ENCODE measurements at places on chromosomes 11 and 22. TPM values are rescaled to one million over a fixed set of nuclear protein-coding genes. Genes with fewer than 3 reads are reported as not detected.

DNA sequence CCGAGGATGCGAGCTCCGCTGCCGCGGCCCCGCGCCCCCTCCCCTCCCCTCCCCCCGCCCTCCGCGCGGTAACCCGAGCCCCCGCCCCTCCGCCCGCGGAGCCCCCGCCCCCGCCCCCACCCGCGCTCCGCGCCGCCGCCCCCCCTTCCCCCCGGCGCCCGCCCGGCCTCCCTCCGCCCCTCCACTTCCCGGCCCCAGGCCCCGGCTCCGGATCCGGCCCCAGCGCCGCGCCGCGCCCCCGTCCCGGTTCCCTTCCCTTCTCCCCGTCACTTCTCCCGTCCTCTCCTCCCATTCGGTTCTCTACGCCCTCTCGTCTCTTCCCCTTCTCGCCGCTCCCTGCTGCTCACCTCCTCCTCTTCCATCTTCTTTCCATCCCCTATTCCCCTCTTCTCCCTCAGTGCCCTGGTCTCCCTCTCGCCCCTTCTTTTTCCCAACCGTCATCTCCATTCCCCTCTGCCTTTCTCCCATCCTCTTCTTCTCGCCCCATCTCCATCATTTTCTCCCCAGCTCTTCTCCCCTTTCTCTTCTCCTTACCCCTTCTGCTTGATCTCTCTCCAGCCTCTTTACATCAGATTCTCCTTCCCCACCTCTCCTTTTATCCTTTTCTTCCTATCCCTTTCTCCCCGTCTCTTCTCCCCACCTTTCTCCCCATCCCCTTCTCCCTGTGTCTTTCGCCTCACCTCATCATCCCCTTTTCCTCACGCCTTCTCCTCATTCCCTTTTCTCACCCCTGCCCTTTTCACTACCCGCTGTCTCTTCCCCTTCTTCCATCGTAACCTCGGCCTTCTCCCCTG is at the start of gene DCHS1:
Gene DCHS1, minus strand, starts transcription at position 20 of the 794 bp plus-strand sequence. CDS start 14,196 bp downstream, outside the sequence.
- no peak for DNase-seq

DNA sequence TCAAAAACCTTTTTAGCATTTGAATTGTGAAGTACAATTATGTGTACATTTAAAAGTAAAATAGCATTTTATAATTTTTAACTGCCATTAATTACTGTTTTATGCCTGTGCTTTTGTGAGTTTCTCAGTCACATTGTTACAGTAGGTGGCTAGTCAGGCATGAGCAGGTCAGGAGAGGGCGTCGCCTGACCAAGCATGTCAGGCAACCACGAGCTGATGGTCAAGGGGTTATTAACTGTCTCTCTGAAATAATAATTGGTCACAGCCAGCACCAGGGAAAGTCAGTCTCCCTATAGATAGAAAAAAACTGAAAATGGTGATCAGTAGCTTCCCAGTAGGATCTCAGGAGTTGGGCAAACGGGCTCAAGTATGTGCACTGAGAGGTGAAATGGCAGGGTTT is 19.4 kb upstream of the CCDC81 start:
- DNase-seq = no peak

- no peak for DNase-seq
These were observed 793.6 kb downstream of the DLG2 start for GRCh38 chr11:84833488-84834088.

- DNase-seq = no peak
These were observed 54.7 kb downstream of the KCNQ1OT1 start for GRCh38 chr11:2644844-2645778.

OOSP3 gene
- not detected for total RNA-seq

- no peak for DNase-seq
These were observed 736.7 kb upstream of the ANO5 start for GRCh38 chr11:21456186-21456585.

- DNase-seq = no peak
These were observed 239.7 kb downstream of the BRD1 start for GRCh38 chr22:49587987-49588386.

PANX2 gene
- 1.8 TPM for total RNA-seq

DNA sequence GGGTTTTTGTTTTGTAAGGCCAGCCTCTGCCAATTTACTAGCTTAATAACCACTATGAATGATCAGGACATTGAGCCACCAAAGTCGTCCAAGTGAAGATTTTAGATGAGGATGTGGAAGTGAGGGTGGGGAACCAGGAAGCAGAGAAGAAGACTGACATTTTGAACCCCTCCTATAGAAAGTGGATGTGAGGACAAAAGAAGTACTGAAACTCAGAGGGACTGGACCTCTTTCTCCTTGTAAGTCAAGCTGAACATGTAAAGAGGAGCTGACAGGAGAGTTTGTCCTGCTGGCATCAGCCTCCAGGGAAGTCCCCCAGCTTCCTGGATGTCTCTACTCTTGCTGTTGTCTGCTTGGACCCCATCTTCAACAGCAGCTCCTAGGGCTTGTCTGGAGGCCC is 338.2 kb upstream of the NCAM1 start:
- no peak for DNase-seq

DNA sequence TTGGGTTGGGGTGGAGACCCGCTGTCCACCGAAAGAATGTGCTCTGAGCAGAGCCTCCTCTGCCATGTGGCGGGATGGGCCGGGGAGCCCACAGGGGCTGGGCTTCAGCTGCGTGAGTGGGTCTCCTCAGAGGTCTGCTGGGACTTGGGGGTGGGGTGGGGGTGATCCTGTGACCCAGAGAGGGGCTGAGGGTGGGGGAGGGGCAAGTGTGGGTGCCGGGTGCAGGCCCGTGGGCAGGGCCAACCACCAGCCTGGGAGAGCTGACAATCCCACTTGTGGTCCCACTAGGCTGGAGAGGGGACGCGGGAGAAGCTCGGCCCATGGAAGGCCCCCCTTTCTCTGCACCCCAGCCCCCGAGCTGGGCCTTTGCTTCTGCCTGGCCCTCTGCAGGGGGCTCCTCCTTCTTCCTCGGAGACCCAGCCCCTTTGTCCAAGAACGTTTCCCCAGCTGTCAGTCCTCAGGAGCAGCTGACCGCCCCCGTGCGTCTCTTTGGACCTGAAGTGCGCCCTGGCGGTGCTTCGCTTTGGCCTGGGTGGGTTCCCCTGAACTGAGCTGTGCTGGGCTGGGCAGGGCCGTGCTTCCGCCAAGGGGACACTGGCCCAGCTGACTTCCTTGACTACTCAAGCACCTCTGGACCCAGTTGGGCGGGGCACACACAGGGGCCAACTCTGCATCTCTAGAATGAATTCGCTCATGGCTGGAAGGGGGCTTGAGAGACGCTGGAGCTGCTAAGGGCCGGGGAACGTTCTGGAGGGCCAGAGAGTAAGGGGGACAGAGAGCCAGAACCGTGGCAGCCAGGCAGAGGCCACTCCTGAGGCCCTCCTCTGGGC is 30.2 kb downstream of the OSBPL5 start:
- peak; percentile 84 for DNase-seq

DNA sequence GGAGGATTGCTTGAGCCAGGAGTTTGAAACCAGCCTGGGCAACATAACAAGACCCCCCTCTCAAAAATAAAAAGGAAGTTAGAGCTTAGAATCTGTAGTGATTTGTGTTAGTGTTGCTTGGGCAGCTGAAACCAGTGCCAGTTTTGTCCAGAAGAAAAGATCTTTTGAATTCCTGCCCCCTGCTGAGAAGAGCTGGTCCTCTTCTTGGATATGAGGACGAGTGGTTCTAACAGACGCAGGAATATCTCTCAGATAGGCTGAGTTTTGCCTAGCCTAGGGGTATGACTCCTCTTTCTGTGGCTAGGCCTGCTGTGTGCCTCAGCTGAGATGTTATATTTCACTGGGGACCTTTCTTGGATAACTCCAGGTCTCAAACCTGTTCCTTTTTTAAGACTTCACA is 102.8 kb downstream of the STIM1 start:
- no peak for DNase-seq

- no peak for DNase-seq
These were observed 2.2 kb upstream of the VWCE start for GRCh38 chr11:61297341-61297740.

DNA sequence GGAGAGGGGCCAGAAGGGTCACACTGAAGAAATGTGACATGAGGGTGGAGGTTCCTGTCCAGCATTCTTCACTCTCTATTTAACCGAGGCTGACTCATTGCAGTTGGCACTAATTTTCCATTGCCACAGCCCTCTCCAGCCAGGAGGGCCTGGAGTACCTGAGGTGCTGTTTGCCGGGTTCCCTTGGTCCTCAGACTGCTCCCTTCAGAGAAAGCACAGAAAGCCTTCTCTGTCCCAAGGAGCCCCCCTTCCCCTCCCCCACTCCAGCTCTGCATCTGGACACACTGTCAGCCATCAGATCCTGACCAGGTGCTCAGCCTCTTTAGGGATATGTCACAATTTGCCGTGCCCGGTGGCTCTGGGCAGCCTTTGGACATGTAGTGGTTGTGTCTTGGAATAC is 3.2 kb upstream of the C11orf91 start:
- no peak for DNase-seq

RFPL3 gene
- total RNA-seq = not detected

GRCh38 chr11:61034111-61034510 is 62.6 kb downstream of the CD6 start:
- no peak for DNase-seq

DNA sequence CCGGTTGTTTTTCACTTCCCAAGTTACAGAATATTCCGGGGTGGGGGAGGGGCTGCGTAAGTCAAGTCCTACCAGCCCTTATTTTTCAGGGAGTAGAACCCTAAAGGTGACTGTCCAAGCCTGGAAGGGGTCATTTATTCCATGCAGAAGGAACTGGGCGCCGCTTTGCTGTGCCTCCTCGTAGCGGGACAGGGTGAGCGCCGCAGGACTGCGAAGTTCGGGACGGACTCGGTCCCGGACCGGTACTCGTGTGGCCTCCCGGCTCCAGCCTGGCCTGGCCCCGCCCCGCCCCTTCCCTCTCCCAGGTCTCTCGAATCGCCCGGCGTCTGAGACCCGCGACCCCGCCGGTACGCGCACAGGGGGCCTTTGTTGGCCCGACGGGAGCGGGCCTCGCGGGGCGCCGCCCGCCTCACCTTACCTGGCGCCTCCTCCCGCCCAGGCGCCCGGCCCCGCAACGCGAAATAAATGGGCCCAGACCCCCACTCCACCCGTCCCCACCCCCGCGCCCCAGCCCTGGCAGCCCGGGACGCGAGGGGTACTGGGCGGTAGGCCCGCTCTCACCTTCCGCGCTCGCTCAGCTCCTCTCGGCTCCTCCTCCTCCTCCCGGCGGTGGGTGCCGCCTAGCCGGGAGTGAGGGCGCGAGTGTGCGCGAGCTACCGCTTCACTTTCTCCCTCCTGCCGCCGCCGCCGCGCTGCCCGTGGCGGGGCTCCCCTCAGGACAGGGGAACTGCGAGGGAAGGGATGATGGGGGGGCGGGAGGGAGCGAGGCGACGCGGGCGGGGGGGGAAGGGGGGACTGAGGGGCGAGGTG is 698 bp downstream of the PAK1 start:
- peak; percentile 18 for DNase-seq

DNA sequence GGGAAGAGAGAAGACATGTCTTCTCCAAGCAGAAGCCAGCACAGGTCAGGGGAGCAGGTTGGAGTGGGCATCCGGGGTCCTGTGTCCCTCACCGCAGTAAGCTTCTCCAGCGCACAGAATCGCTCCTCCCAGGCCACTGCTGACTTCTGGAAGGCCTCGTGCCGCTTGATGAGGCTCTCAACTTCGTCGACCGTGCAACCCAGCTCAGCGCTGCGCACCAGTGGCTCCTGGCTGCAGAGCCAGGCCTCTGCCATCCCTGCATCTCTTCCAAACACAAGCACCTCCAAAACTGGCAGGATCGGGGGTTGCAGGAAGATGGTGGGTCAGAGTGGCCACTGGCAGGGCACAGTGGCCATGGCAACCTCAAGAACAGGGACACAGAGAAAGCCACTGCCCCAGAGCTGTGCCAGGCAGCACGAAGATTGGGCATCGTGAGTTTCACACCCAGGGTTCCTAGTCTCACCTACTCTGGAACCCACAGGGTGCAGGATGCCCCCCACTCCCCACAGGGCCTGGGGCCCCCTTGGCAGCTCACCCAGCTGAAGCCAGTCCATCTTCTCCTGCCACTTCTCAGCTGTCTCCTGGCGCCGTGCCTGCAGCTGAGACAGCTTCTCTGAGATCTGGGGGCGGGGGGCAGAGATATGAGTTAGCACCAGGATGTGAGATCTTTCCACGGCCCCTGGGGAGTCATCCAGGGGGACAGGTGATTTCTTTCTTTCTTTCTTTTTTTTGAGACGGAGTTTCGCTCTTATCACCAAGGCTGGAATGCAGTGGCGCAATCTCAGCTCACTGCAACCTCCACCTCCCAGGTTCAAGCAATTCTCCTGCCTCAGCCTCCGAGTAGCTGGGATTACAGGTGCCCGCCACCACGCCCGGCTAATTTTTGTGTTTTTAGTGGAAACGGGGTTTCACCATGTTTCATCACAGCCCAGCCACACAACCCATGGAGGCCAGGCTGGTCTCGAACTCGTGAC is 11.2 kb upstream of the RBM4B start:
- DNase-seq = no peak

GRCh38 chr11:109957000-109957399 is 136.2 kb upstream of the ZC3H12C start:
- DNase-seq = no peak

DNA sequence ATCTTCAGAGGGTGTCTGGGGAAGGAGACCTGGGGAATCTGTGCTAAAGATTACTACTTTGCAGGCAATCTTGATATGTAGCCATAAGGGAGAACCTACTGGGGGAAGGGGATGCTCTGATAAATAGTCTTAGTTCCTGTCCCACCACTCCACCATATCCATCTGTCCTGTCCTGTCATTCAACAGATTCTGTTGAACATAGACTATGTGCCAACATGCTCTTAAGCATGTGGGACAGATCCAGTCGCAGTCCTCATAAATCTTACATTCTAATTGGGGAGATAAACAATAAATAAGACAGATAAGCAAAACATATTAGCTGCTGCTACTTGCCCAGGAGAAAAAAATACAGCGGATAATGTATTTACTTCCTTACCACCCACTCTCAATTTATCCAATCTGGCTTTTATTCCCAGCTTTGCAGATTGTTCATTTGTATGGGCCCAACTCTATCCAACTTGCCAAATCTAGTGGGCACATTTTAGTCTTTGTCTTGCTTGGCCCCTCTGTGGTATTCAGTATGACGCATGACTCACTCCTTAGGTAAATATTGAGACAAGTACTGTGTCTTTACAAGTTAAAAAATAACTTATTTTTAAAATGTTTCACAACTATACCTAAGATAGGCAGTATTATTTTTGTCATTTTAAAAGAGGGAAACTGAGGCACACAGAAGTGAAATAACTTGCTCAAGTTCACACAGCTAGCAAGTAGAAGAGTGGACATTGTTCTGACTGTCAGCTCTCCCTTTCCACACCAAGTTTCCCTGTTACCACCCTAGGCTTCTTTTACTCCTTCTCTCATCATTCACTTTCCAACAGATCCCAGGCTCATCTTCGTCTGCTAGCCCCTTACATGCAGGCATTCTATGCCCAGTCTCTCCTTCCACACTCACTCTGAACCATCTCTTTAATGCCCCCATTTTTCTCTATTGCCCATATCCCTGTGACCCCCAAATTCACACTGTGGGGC is 133.6 kb upstream of the SESN3 start:
- DNase-seq = no peak

RNF214 gene
- 7.4 TPM for total RNA-seq

HSD17B12 gene
- total RNA-seq = 53.5 TPM

OR8D1 gene
- total RNA-seq = not detected

GRCh38 chr11:9073466-9074225 is 17.8 kb downstream of the SCUBE2 start:
- no peak for DNase-seq

Data from lower leg skin (tissue), 4 donors.